Stimulated activated CD4-positive, alpha-beta T cell treated with anti-CD3 and anti-CD28 coated beads, Interleukin-1b, Interleukin-23, amount 100 ng/mL, for 1 hour (primary cell): ENCODE measurements at places on chromosomes 7 and 10.
A peak's percentile ranks its signal among the peaks of the same experiment; 100 is the strongest.

GRCh38 chr10:122980209-122981065 lies at the start of gene PSTK:
TSS of gene PSTK (plus strand) at chr10:122980401. CDS start at chr10:122980480, 79 bp downstream.
- DNase-seq = peak; percentile 58

- DNase-seq = no peak
These were observed 44.1 kb upstream of the MXI1 start for GRCh38 chr10:110163192-110163773.

DNA sequence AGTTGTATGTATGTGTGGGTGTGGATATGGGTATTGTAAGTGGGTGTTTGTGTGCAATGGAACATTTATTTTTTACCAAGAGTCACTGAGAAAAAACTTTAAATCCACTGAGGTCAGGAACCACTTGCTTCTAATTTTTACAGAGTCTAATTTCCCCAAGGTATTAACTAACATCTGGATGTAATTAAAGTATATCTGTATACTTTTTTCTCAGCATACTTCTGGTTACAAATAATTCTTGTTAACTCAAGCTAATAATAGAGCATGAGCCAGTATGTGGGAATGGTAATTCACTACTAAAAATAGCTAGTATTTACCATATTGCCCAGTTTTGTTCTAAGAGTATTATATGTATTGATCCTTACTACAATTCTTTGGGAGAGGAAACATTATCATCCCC lies 24.6 kb upstream of the STEAP4 start:
- DNase-seq = no peak

GRCh38 chr7:105920766-105921165 lies 42.3 kb upstream of the CDHR3 start:
- DNase-seq = no peak

DNA sequence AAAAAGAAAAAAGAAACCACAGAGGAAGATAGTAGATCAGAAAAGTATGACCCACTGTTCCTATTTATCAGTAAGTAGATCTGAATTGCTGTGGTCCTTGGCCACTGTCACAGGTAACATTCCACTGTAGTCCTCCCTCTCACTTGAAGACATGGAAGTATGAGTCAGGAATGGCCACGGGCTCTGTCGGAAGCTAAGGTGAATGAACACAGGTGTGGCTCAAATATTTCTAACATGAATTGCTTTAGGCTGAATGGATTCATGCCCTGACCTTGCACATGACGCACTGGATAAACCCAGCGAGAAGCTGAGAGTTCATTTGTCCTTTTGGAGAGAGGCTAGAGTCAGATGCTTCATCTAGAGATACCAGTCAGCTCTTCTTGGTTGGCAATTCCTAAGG lies 224.5 kb upstream of the SP8 start:
- DNase-seq = no peak
